ENCODE measurements at places on chromosomes 4 and X.

GRCh38 chrX:108699368-108699767 is 37.0 kb downstream of the IRS4 start:
- no peak for DNase-seq

DNA sequence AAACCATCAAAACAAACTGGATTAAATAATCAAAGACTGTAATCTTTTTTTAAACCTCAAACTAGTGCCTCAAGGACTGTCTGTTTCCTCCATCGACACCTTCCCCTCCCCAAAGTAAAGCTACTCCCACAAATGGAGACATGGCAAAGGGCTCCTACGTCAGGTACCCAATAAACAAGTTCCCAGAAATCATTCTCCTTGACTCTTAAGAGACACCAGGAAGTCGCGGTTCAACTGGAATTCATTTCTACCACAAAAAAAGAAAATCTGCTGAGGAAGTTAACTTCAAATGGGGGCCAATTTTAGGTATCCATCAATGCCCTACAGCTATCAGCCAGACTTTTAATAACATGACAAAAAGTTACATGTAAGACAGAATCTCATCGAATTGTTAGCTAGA is 2.5 kb downstream of the RPS4X start:
- DNase-seq, result no peak

DNA sequence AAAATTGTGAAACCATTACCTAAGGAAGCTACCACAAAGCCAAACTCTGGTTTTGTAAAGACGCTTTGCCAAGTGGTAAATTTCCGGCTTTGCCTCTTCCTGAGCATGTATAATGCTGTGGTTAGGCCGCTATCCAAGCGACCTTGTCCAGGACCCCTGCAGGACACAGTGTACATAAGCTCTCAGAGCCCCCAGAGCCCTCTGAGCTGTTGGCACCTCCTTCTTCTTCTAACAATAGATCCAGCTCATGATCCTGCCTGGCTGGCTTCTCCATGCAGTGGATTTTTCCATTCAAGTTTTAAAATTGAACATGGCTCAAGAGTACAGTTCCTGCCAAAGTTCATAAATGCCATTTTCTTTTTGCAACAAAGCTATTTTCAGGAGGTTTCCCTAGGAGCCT is 326.7 kb downstream of the MAPK10 start:
- no peak for DNase-seq

GRCh38 chr4:6188687-6189305 is 11.6 kb downstream of the JAKMIP1 start:
- no peak for DNase-seq

DNA sequence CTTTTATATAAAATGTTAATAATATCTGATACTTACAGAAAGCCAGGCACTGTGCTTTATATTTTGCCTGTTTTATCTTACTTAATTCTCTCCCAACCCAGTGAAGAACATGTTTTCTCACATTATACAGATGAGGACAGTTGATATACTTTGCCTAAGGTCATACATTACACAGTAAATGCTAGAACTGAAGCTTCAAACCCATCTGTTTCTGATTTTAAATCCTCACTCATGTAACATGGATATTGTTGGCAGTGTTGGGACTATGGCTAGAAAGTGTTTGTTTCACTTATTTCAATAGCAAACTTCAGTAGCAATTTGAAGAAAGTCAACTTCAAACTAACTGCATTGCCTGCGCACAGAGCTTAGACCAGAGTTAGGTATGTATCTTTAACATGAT is 57.4 kb downstream of the RAPGEF2 start:
- no peak for DNase-seq

GRCh38 chr4:87055311-87055710 is 120.5 kb downstream of the AFF1 start:
- DNase-seq, result no peak

GRCh38 chr4:5632066-5632440 is 76.3 kb downstream of the EVC2 start:
- no peak for DNase-seq

DNA sequence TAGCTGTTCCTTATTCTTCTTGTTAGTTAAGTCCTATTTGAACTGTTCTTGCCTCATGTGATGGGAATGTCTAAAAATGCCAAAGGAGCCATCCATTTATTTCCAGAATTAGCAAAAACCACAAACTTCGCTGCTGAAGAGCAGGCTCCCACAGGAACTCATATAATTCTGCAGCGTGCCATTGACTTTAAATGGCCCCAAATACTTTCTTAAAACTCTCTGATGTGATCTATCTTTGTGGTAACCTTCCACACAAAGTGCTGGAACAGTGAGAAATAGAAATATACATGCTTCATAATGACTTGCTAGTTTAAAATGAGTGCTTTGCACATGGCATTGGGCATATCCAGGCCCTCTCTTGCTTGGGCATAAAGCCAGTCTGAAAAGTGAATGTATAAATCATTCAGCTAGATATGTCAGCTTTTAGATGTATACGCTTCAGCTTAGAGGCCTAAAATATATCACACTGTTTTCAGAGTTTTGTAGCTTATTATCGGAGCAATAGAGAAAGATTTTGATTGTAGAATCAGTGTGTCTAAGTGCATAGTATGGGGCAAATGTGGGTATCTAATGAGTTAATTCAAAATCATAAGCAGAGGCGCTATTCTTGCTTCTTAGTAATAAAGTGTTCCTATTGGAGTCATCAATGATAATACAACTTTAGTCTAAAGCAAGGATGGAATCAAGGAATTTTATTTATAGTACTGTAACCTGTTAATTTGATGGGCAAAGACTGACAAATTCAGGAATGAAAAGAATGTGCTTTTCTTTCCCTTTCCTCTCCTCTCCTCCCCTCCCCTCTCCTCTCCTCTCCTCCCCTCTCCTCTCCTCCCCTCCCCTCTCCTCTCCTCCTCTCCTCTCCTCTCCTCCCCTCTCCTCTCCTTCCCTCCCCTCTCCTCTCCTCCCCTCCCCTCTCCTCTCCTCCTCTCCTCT is 392.2 kb upstream of the ZFP42 start:
- no peak for DNase-seq

- no peak for DNase-seq
Observed at GRCh38 chr4:107279733-107280132, 243.6 kb upstream of the DKK2 start.

All from activated CD4-positive, alpha-beta T cell treated with anti-CD3 and anti-CD28 coated beads, Interleukin-2, amount 50 U/mL, for 1 hour (primary cell).